T-helper 17 cell (primary cell): ENCODE measurements at places on chromosomes 2 and 18. TPM values are rescaled to one million over a fixed set of nuclear protein-coding genes. Genes with fewer than 3 reads are reported as not detected.

- no peak for DNase-seq
These were observed 158.0 kb upstream of the MMADHC start for GRCh38 chr2:149745396-149746230.

GRCh38 chr2:2269989-2270562 is 61.0 kb downstream of the MYT1L start:
- no peak for DNase-seq

GRCh38 chr2:171244970-171245782 is 84.5 kb upstream of the TLK1 start:
- DNase-seq, result no peak

REG3G gene
- not detected for total RNA-seq

GRCh38 chr2:5740817-5741216 is 48.6 kb downstream of the SOX11 start:
- DNase-seq, result no peak
